ENCODE measurements at places on chromosomes 2 and 18. TPM values are rescaled to one million over a fixed set of nuclear protein-coding genes. Genes with fewer than 3 reads are reported as not detected.

GRCh38 chr18:471716-472115 is 28.8 kb downstream of the COLEC12 start:
- no peak for DNase-seq

CD207 gene
- total RNA-seq, result 5.3 TPM

PPP1R1C gene
- total RNA-seq, result 0.59 TPM

DNA sequence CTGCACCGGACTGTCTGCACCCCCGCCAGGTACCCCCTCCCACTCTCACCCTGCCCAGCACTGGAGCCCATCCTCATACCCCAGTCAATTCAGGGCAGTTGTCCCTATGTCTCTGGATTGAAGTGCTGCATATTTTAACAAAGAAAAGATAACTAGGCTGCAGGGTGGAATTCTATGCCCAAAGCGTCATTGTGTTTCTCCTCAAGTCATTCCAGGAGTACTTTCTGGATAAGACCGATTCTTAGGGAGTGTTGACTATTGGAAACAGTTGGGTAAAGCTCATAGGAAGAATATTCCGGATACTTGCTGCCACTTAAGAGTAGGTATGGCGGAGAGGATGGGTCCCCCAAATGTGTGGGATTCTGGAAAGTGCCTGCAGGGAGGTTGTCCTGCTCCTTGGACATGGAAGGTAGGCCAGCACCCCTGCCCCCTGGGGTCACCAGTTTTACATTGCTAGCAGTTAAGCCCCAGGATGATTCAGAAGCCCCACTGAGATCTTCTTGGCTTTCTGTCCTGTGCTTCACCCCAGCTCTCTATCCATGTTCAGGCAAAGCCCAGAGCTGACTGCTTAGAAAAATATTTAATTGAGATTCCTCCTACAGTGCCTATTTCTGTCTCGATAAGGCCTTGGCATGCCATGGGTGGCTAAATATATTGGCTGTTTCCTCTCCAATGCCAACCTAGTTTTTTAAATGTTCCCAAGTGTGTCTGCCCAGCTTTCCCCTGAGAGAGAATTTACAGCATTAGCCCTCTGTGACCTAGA is 48.2 kb downstream of the RPL37A start:
- peak; percentile 85 for DNase-seq

DNA sequence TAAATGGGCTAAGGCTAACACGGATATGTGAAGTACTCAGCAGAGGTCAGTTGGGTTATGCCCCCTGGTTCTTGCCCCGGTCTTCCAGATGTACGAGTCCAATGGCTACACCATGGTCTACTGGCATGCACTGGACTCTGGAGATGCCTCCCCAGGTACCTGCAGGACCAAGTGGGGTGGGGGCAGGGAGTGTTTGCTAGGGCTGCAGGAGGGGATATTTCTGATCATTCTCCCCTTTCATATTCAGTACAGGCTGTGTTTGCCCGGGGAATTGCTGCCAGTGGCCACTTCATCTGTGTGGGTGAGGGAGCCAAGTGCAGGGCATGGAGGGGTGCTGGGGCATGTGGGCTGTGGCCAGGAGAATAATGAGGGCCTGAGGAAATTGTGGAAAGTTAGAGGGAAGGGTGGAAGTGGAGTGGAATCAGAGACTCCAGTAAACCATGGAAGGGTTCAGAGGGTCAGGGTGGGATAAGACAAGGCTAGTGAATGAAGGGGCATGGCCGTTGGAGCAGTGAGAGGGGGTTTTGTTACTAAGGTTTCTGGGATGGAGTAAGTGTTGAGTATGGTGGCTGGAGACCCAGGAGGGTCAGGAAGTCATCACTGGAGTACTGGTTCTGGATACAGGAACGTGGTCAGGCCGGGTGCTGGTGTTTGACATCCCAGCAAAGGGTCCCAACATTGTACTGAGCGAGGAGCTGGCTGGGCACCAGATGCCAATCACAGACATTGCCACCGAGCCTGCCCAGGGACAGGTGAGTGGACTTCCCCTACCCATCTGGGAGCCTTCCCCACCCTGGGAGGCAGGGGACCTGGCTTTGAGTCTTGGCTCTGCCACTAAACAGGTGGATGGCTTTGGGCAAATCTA is 1.9 kb downstream of the WDR54 start:
- no peak for DNase-seq

DNA sequence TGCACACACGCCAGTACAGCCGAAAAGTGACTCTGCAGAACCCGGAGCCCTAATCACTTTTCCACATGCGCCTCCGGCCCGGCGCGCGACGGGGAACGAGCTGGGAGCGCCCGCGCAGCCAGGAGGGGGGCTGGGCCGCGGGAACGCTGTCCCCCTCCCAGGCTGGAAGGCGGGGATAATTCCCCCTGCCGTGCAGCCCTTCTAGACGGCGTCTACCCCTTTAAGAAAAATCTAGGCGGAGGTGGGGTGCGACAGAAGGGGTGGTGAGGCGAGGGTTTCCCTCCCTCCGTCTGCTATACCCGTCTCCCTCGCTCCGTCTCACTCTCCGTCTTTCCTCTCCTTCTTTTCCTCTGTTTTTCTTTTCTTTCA is 2.4 kb downstream of the CYP26B1 start:
- peak; percentile 81 for DNase-seq

DNA sequence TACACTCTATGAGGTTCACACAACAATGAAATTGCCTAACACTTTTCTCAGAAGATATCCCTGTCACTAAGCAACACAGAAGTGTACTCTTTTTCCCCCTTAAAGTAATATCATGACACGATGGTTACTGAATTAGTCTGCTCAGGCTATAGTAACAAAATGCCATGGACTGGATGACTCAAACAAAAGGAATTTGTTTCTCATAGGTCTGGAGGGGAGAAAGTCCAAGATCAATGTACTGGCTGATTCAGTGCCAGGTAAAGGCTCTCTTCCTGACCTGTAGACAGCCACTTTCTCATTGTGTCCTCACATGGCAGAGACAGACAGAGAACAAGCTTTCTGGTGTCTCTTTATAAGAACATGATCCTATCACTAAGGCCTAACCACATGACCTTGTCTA is 211.9 kb downstream of the RBM43 start:
- DNase-seq, result no peak

DNA sequence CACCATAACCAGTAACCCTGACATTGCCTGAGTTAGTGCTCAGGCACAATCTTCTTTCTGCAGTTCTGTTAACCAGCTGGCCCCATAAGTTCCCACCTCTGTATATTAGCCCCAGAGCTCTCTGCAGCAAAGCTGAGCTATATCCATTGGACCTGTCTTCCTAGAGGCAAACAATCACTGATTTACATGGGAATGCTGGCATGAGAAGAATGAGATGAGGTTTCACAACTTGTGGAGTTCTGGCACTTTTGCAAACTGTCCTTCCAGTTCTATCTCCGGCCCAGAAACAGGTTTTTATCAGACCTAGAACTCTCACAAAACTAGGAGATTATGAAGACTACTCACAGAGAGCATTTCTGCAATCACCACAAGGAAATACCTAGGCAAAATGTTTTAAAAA is 7.9 kb upstream of the CCBE1 start:
- DNase-seq, result no peak

CNTNAP5 gene
- total RNA-seq, result 0.10 TPM

AMMECR1L gene
- total RNA-seq, result 12.1 TPM

EFEMP1 gene
- 68.7 TPM for total RNA-seq

GRCh38 chr2:23801396-23801795 is 125.5 kb downstream of the ATAD2B start:
- no peak for DNase-seq

- no peak for DNase-seq
These were observed 251.4 kb upstream of the UBE2E3 start for GRCh38 chr2:180728928-180729559.

DNA sequence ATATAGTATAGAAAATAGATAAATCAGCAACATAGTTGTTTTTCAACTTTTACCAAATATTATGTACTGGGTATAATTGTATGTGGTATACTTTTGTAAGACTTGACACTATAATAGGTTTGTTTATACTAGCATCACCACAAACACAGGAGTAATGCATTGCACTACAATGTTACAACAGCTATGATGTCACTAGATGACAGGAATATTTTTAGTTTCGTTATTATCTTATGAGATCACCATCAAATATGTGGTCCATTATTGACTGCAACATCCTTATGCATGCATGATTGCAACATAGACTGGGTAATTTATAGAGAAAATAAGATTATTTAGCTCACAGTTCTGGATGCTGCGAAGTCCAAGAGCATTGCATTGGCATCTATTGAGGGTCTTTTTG is 678.4 kb upstream of the ZNF804A start:
- no peak for DNase-seq

GRCh38 chr2:16294791-16295190 is 354.4 kb downstream of the MYCN start:
- no peak for DNase-seq

DNA sequence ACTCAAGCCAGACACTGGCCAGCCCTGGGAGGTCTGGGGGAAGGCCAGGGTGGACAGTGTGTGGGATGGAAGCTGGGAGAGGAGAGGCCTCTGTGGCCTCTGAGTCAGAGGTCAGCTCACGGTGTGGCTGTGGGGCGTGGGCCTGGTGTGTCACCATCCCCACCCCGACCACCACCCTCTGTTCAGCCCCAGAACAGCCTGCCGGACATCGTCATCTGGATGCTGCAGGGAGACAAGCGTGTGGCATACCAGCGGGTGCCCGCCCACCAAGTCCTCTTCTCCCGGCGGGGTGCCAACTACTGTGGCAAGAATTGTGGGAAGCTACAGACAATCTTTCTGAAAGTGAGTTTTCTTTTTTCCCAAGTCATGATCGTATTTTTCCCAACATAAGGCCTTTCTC is 110.5 kb downstream of the DYSF start:
- DNase-seq, result no peak

NAT8 gene
- not detected for total RNA-seq

- DNase-seq, result no peak
These were observed 10.3 kb downstream of the SNED1 start for GRCh38 chr2:241008711-241009121.

- DNase-seq, result peak; percentile 26
These were observed 31.4 kb downstream of the ATOH8 start for GRCh38 chr2:85785027-85785822.

DNA sequence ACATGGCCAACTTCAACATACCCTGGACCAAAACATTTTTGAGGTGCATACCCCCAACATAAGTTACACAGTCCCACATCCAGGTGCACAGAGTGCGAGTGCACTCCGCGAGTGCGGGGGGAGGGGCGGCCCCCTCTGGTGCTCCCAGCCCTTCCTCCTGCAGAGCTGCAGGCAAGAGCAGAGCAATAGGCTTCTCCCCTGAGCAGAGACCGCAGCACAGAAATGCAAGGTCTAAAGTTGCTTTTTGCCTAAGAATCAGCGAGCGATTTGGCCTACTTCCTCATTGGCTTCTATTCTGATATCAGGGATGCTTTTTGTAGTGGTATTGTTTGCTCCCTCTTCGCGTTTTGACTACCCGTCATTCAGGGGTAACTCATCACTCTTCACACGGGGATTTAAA is 40.6 kb downstream of the BOLA3 start:
- no peak for DNase-seq

MOGAT1 gene
- total RNA-seq, result 2.5 TPM

PTGR3 gene
- total RNA-seq, result 11.8 TPM

- no peak for DNase-seq
These were observed 4.4 kb downstream of the ANKRD12 start for GRCh38 chr18:9140984-9141383.

NT5DC4 gene
- total RNA-seq, result not detected

- no peak for DNase-seq
These were observed 27.5 kb downstream of the ABCA12 start for GRCh38 chr2:215110918-215111317.

KCNIP3 gene
- total RNA-seq, result 2.4 TPM

GRCh38 chr18:49273241-49273880 is 187.1 kb downstream of the DYM start:
- no peak for DNase-seq

DCDC2C gene
- total RNA-seq, result 0.20 TPM

ACKR3 gene
- total RNA-seq, result 27.3 TPM

DNA sequence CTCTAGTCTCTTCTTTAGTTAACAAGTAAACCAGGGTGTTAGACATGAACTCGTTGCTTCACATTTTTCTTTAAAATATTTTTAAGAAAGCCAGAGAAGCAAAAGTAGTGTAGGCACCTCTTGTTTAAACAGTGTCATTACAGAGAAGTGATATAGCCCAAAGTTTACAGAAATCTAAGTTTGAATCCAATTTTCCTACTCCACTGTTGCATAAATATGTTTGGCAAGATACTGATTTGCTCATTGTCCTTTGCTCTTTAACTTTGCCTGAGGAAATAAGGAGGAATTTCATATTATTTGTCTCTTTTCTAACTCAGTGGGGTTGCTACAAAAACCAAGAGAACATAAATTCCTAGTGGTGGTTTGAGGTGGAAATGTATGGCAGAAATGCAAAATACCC is 81.1 kb downstream of the PAX3 start:
- DNase-seq, result no peak

DNA sequence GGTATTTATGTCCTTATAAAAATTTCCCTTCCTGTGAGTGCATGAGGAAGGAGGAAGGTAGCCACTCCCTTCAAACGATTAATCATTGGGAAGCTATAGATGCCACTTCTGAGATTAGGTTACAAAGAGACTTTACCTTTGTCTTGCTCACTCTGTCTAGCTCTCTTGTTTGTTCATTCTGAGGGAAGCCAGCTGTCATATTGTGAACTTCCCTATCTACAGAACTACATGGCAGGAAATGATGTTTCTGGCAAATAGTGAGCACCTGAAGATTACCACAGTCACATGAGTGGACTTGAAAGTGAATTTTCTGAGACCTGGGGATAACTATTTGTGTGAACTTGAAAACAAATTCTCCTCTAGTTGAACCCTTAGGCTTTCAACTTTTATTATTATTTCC is 776.8 kb downstream of the CCDC85A start:
- no peak for DNase-seq

- DNase-seq, result peak; percentile 8
These were observed 176.1 kb upstream of the SPRED2 start for GRCh38 chr2:65608466-65608865.

DNA sequence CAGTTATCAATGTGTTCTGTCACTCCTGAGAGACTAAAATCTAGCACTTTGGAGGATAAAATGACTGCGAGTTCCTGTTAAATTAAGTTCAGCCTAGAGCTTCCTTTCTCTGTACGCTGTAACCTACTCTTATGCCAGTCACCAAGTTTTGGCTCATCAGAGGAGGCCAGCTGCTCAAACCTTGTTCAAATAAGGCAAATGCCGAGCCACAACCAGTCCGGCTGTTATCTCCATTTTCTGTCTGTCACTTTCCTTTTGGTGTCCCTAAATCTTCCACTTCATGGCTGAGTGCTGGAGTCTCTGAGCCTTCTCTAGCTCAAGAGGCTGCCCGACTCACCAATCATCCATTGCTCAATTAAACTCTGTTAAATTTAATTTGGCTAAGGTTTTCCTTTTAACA is 33.5 kb upstream of the PXDN start:
- no peak for DNase-seq
